Fibroblast of the aortic adventitia (primary cell): ENCODE measurements at places on chromosomes 4 and X.

DNA sequence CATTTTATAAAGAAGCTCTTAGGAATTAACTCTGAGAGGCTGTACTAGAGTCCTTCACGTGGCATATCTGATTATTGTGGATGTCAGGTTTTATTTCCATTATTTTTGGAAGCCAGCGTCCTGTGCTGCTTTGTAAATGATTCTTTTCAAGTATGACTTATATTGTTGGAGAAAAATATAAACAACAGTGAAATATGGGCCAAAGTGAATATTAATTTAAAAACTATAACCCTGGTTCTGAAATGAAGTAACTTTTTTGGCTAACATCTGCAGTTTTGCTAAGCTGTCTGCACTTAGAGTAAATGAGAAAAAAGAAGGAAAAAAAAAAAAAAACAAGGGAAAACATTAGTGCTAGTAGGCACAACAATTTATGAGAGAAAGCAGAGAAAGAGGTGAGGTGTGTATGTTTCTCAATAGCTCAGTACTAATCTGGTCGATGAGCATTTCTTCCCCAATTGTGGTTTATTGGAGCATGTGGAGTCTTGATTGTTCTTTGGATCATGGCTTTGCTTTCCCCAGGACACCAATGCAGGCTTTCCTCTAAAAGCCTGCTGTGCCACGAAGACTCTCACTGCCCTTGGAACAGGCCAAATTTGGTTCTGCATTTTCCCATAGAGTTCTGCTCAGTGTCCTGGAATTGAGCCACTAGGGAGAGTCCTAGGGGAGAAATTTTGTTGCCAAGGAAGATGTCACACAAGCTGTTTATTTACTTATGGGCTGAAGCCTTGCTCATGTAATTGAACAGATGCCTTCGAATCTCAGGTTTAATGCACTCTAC is 273.3 kb downstream of the DKK2 start:
- peak; percentile 10 for DNase-seq

DNA sequence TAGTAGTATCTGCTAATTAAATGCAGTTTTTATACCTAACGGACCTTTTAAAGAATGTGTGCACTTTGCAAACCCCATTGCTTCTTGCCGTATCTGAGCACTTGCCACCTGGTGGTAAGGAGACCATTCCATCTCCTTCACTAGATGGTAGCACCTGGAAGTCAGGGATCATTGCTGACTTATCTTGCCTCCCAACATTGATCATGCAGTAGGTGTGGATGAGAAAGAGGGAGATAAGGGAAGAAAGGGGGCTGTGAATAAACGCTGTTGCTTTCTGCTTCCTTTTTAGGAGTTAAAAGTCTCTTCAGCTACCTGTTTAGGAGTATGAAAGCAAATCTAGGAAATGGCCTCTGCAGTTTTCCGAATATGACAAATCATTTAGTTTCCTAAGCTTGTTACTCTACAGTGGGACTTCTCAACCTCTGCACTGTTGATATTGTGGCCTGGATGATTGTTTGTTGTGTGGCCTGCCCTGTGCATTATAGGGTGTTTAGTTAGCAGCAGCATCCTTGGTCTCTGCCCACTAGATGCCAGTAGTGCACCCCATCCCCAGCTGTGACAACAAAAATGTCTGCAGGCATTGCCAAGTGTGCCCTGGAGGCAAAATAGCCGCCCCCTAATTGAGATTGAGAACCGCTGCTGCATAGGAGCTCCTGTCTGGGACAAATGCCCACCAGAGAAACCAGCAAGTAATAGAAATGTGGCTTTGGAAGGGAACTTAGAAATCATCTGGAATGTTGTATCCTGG is 38.8 kb downstream of the GAB1 start:
- no peak for DNase-seq

- no peak for DNase-seq
Measured at GRCh38 chr4:162706632-162707031, 460.1 kb downstream of the NAF1 start.

DNA sequence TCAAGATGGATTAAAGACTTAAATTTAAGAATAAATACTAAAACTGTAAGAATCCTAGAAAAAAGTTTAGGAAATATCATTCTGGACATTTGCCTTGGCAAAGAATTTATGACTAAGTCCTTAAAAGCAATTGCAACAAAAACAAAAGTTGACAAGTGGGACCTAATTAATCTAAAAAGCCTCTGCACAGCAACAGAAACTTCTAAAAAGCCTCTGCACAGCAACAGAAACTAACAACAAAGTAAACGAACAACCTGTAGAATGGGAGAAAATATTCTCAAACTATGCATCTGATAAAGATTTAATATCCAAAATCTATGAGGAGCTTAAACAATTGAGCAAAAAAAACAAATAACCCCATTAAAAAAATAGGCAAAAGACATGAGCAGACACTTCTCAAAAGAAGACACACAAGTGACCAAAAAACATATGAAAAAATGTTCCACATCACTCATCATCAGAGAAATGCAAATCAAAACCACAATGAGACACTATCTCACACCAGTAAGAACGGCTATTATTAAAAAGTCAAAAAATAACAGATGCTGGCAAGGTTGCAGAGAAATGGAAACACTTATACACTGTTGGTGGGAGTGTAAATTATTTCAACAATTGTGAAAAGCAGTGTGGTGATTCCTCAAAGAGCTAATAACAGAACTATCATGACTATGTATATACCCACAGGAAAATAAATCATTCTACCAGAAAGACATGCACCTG is 5.5 kb upstream of the OPRPN start:
- DNase-seq, result no peak

DNA sequence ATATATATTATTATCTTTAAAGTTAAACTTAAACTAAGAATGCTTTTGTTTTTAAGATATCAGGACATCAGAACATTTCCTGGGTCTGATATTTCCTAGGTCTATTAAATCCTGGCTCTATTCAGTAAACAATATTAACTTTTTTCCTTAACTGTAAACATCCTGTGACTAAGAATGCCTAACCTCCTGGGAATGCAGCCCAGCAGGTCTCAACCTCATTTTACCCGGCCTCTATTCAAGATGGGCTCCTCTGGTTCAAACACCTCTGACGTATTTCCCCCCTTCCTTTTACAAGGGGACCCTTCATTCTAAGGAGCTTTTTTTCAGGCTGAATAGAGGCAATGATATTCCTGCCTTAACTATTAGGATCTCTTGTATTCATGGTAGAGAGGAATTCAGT is 35.8 kb upstream of the DYNLT3 start:
- no peak for DNase-seq

GRCh38 chr4:20302336-20302735 is 50.6 kb downstream of the SLIT2 start:
- DNase-seq, result no peak

- no peak for DNase-seq
Measured at GRCh38 chr4:10737337-10737736, 52.8 kb upstream of the CLNK start.

DNA sequence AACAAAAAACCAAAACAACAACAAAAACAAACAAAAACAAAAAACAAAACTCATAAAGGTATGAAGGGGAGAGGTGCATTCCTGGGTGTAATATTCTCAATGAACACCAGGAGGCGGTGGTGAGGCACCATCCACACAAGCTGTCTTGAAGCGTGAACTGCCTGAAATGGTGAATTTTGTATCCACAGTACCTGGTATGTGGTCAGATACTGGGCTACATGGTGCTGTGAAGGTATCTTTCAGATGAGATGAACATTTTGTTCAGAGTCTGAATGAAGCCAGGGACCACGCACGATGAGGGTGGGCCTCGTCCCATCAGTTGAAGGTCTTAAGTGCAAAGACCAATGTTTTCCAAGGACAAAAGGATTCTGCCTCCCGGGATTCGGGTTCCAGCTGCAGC is 58.5 kb downstream of the ASMT start:
- DNase-seq, result peak; percentile 6

- DNase-seq, result no peak
Measured at GRCh38 chr4:55904576-55904975, 44.2 kb upstream of the CEP135 start.

- DNase-seq, result no peak
Measured at GRCh38 chrX:69130439-69130838, 34.8 kb downstream of the PJA1 start.

DNA sequence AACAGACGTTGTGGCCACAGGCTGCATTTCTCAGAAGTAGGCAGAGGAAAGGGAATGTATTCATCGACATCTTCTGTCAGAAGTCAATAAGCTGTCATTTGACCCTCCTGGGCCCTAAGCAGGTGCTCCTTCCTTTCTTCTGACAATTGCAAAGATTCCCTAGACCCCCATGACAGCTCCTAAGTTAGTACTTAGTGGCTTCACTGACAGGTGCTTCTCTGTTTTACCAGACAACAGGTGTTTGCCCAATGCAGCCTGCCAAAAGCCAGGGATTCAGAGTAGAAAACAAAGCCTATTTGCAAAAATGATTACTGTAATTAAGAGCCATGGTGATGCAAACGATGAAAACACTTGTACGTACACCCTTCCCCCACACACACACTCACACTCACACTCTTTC is 7.5 kb upstream of the FGF5 start:
- no peak for DNase-seq

- peak; percentile 49 for DNase-seq
Measured at GRCh38 chr4:109465069-109465468, 31.5 kb downstream of the SEC24B start.

GRCh38 chr4:23337292-23337691 is 552.6 kb downstream of the PPARGC1A start:
- no peak for DNase-seq

GRCh38 chr4:1364217-1364616 is 17.2 kb downstream of the UVSSA start:
- no peak for DNase-seq
